ENCODE measurements at places on chromosomes 1 and 21. TPM values are rescaled to one million over a fixed set of nuclear protein-coding genes. Genes with fewer than 3 reads are reported as not detected.

DNA sequence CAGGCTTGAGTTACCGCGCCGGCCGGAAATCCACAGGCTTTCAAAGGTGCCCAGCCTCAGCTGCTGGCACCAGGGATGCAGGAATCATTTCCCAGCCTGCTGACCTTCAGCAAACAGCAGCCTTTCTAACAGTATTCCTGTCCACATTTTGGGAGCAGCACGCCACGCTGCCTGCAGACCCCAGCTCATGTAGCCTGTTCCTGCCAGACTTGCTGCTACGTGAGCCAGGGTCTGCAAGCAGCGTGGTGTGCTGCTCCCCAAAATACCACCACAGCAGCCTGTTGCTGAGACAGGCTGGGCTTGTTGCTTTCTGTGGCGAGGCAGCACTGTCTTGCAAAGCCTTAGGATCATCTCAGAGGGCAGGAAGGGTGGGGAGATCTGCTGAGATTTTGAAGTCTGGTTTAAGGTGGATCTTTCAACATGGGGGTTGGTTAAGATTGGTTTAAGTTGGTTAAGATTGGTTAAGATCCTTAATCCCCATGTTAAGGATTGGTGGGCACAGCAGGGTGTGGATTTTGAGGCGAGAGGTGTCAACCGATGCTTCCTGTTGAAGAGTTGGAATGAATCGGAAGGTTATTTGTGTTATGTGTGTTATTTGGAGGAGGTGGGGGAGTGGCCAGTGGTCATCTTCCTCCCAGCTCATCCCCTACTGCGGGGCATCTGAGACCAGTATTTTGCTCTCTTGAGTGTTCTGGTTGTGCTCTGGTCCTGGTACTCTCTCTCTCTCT, 12.9 kb downstream of the FAAH start:
- H3K36me3 ChIP-seq, result no peaks in the 10 kb centered on the region
- no peak overlapping the region for H3K27ac ChIP-seq
- no peaks in the 10 kb centered on the region for H3K27me3 ChIP-seq
- DNase-seq, result no peak

The SERTAD4 gene
- 0.41 TPM for total RNA-seq

DNA sequence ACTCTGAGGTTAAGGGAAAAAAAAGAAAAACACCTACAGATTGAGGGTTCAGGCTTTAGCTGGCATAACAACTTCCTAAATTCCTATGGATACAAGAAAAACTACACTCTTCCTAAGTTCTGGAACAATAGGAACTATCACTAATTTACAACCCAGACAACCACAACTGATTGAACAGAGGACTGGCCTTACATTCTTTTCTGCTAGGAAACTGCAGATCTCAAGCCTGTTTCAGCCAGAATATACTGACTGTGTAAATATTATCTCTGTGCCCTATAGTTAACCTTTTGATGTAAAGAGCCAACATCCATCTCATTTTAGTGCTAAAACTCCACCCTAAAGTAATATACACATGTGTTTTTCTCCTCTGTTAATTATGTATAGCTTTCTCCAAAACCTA, 1186.5 kb upstream of the TMPRSS15 start:
- no peak overlapping the region for H3K27ac ChIP-seq
- DNase-seq, result no peak
- no peak overlapping the region for H3K4me3 ChIP-seq
- H3K36me3 ChIP-seq, result no peaks in the 10 kb centered on the region
- no peaks in the 10 kb centered on the region for H3K4me1 ChIP-seq
- H3K27me3 ChIP-seq, result no peaks in the 10 kb centered on the region

- no peaks in the 10 kb centered on the region for H3K36me3 ChIP-seq
- no peak for DNase-seq
- H3K4me1 ChIP-seq, result peaks cover 6% of the 10 kb centered on the region
- no peak overlapping the region for H3K27ac ChIP-seq
- no peak overlapping the region for H3K4me3 ChIP-seq
- no peaks in the 10 kb centered on the region for H3K27me3 ChIP-seq
Observed at GRCh38 chr1:231929311-231929710, 302.7 kb downstream of the DISC1 start.

GRCh38 chr1:113282008-113282892, 108.1 kb upstream of the MAGI3 start:
- H3K36me3 ChIP-seq, result no peaks in the 10 kb centered on the region
- H3K4me3 ChIP-seq, result no peak overlapping the region
- no peaks in the 10 kb centered on the region for H3K4me1 ChIP-seq
- H3K27ac ChIP-seq, result no peak overlapping the region

DNA sequence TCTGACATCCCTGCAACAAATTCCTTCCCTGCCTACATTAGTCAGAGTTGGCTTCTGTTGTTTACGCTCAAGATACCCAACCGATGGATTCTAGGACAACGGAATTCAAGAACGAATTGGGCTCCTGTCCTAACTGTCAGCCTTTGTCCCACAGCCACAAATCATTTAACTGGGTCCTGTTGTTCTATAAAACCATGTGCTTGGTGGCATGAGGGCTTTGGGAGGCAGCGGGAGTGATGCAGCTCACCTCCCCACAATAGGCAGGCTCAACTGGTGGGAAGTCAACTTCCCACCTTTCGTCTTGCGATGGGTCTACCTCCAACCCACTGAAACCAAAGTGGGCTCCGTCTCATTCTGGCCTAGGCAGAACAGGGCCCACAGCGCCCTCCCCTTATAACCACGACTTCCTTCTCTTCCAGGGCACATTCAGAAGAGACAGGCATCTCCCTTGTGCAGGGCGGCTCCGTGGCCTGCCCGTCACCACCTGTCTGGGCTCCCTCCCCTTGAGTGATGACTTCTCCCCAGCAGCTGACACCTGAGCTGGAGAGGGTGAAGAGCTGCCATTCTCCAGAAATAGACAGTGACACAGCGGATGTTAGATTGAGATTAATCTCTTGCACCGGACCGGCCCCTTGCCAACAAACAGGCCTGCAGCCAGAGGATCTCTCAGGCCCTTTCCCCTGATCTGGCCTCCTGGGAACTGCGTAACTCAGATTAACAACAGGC, 26.5 kb downstream of the LRRC38 start:
- no peaks in the 10 kb centered on the region for H3K36me3 ChIP-seq
- H3K27ac ChIP-seq, result peak overlapping the region; percentile 94
- H3K4me3 ChIP-seq, result no peak overlapping the region

- H3K4me3 ChIP-seq, result no peak overlapping the region
- H3K27me3 ChIP-seq, result no peaks in the 10 kb centered on the region
- H3K4me1 ChIP-seq, result peaks cover 8% of the 10 kb centered on the region
- DNase-seq, result peak; percentile 34
- H3K36me3 ChIP-seq, result no peaks in the 10 kb centered on the region
Observed at GRCh38 chr1:116498789-116499628, 71.8 kb downstream of the CD58 start.

Measured in gastrocnemius medialis (tissue), 4 donors.